ENCODE measurements at places on chromosomes 16 and 17. TPM values are rescaled to one million over a fixed set of nuclear protein-coding genes. Genes with fewer than 3 reads are reported as not detected.

DNA sequence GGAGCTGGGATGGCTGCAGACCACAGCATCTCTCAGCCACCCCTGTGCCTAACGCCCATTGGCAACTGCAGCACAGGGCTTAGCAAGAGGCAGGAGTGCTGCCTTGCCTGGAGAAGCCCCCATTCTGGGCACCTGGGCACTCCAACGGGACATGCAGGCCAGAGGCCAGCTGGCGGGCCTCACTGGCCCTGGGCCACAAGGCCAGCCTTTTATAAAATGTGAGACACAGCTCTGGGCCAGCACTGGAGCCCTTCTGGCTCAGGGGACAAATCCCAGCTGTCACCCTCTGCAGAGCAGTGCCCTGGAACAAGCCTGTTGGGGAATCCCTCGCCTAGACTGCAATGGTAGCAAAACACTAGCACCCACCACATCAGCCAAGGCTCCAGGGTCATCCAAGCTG lies 171.8 kb downstream of the WSCD1 start:
- no peaks in the 10 kb centered on the region for H3K36me3 ChIP-seq
- no peaks in the 10 kb centered on the region for H3K4me1 ChIP-seq
- DNase-seq = no peak
- no peak overlapping the region for H3K4me3 ChIP-seq
- H3K27ac ChIP-seq = no peak overlapping the region

DNA sequence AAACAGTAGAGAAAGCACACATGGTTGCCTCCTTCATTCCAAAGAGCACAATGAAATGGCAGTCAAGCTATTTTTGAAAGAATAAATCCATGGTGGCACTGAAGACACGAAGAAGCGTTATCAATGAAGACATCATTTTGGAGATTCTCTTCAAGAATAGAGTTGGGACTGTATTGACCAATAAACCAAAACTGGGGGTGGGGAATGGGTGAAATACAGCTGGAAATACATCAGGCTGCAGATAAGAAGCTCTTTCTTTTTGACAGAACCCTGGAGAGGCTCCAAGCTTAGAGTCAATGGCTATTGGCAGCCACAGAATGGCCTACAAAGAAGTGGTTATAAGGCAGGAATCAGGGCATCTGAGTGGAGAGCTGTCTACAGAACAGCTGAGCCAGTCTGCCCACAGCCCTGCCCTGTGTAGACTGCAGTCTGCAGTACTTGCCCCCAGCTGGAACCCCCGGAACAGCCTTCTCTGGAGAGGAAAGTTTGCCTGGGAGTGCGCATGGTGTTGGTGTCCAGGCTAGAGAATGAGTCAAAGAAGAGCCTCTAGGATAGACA lies 100.4 kb downstream of the STX8 start:
- peaks cover 16% of the 10 kb centered on the region for H3K4me1 ChIP-seq
- no peak overlapping the region for H3K4me3 ChIP-seq
- no peak overlapping the region for H3K27ac ChIP-seq

DNA sequence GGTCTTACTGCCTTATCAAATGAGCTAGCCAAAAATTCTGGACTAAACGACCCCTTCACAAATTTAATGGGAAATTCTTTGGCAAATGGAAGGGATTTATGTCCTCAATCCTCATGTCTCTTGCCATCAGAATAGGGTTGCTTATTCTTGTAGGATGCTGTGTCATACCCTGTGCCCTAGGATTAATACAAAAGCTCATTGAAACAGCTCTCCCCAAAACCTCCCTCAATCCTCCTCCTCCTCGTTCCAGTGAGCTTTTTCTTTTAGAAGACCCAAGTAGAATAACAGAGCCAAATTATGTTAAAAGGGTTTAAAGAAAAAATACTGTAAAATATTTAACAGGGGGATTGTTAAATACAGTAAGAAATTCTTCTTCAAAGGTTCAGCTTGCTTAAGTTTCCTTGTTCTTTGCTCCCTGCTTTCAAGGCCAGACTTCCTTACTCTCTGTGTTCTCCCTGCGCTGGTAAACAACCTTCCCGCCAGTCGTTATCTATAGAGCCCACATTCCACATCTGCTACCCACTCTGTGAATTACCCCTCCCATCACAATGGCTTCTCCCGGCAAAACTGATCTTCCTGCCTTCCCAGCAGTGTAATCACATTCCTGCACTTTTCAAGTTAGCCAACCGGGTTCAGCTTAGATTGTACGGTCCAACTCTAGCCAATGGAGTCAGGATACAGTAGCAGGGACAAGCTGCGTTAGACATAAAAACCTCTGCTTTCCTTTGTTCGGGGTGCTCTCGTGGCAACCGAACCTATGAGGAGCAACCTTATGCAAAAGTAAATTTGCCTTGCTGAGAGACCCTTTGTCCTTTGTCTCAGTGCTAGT lies 9.7 kb downstream of the HPR start:
- H3K4me1 ChIP-seq = no peaks in the 10 kb centered on the region
- no peak for DNase-seq
- no peak overlapping the region for H3K4me3 ChIP-seq

GRCh38 chr17:82154881-82155331 lies 56.9 kb upstream of the FASN start:
- H3K4me1 ChIP-seq = peaks cover 3% of the 10 kb centered on the region
- H3K27ac ChIP-seq = no peak overlapping the region
- peaks cover 22% of the 10 kb centered on the region for H3K36me3 ChIP-seq
- no peak overlapping the region for H3K4me3 ChIP-seq
- no peak for DNase-seq

PRSS36 gene
- not detected for total RNA-seq

MYH2 gene
- total RNA-seq = not detected

ADAMTS18 gene
- total RNA-seq = not detected

DNA sequence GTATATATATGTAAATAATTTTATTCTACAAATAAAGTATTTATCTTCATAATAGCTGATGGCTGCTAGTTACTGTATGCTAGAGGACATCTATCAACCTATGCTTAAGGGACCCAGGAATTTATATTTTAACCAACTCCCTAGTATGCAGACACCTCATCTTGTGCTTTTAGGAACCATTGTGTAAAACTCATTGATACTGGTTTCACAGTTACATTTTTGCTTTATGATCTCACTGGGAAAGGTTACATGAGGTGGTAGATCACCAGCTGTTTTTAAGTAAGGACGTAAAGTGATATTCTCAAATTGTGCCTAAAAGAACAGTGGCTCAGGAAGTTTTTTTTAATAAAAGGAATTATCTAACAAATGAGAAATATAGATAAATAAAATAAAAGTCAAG lies 56.4 kb downstream of the VMP1 start:
- peaks cover 51% of the 10 kb centered on the region for H3K4me1 ChIP-seq
- H3K27ac ChIP-seq = peak overlapping the region; percentile 100
- H3K27me3 ChIP-seq = no peaks in the 10 kb centered on the region
- H3K4me3 ChIP-seq = no peak overlapping the region
- no peak for DNase-seq

DNA sequence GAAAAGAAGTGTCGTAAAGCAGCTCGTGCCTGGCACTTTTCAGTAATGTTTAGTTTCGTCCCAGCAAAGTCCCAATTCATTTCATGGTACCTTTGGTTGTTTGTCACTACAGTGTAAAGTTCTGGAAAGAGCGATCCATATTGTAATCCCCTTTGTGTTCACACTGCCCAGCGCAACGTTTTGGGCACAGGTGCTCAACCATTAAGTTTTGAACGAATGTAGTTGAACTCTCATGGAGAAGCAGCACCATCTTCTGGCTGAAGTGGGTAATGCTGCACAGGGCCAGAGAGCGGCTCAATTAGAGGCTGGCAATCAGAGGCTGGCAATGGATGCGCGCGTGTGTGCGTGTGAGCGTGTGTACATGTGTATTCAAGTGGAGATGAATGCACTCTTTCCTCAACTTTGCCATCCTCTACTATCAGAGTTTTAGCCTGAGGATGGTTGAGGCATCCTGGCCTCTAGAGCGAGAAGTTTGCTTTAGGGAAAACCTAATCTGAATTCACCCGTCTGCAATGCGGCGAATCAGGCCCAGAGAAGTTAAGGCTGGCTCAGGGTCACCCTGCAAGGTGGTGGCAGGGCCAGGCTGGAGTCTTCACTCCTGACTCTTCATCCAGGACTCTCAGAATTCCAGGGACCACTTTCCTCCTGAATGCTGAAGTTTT lies 29.9 kb downstream of the DYNLL2 start:
- peak; percentile 77 for DNase-seq
- H3K27ac ChIP-seq = no peak overlapping the region
- no peaks in the 10 kb centered on the region for H3K36me3 ChIP-seq
- H3K4me3 ChIP-seq = no peak overlapping the region
- H3K4me1 ChIP-seq = no peaks in the 10 kb centered on the region

- peak overlapping the region; percentile 42 for H3K27ac ChIP-seq
- H3K27me3 ChIP-seq = no peaks in the 10 kb centered on the region
- peak overlapping the region; percentile 41 for H3K4me3 ChIP-seq
- peaks cover 23% of the 10 kb centered on the region for H3K4me1 ChIP-seq
- no peaks in the 10 kb centered on the region for H3K36me3 ChIP-seq
These were observed 115.6 kb upstream of the CDH5 start for GRCh38 chr16:66250686-66251431.

PPP1R27 gene
- total RNA-seq = not detected

PDILT gene
- total RNA-seq = not detected

GRCh38 chr17:81328978-81329926 lies 34.1 kb upstream of the SLC38A10 start:
- no peak overlapping the region for H3K4me3 ChIP-seq
- no peaks in the 10 kb centered on the region for H3K36me3 ChIP-seq
- H3K27ac ChIP-seq = peak overlapping the region; percentile 17
- DNase-seq = peak; percentile 100
- peaks cover 11% of the 10 kb centered on the region for H3K4me1 ChIP-seq
- H3K27me3 ChIP-seq = peaks cover 18% of the 10 kb centered on the region

RPH3AL gene
- 2.9 TPM for total RNA-seq

GRCh38 chr17:34847938-34848337 lies 113.3 kb downstream of the CCT6B start:
- H3K4me1 ChIP-seq = no peaks in the 10 kb centered on the region
- no peaks in the 10 kb centered on the region for H3K36me3 ChIP-seq
- H3K27ac ChIP-seq = no peak overlapping the region
- no peak for DNase-seq

GRCh38 chr16:79562166-79562823 lies 38.2 kb downstream of the MAF start:
- H3K4me1 ChIP-seq = no peaks in the 10 kb centered on the region
- no peak for DNase-seq
- no peak overlapping the region for H3K27ac ChIP-seq
- no peaks in the 10 kb centered on the region for H3K36me3 ChIP-seq
- no peaks in the 10 kb centered on the region for H3K27me3 ChIP-seq
- no peak overlapping the region for H3K4me3 ChIP-seq

FBXW10 gene
- under 0.01 TPM for total RNA-seq

DNA sequence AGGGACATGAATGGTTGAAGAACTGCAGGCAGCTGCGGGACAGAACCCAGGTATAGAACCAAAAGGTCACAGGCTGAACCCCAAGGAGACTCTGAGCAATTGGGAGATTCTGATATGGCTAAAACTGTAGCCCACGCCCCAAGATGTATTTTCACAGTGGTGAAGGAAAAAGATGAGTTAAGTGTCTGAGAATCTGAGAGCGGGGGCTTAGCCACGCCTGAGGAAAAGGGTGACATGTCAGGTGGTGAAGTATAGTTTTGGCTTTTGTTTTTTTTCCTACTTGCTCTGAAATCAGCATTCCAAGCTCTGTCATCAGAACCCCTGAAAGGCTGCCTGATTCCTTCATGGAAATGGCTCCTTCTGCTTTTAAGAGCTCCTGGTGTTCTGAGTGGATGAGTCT lies 73.3 kb downstream of the AKAP1 start:
- DNase-seq = no peak
- no peaks in the 10 kb centered on the region for H3K4me1 ChIP-seq
- no peaks in the 10 kb centered on the region for H3K36me3 ChIP-seq
- no peak overlapping the region for H3K4me3 ChIP-seq

DNA sequence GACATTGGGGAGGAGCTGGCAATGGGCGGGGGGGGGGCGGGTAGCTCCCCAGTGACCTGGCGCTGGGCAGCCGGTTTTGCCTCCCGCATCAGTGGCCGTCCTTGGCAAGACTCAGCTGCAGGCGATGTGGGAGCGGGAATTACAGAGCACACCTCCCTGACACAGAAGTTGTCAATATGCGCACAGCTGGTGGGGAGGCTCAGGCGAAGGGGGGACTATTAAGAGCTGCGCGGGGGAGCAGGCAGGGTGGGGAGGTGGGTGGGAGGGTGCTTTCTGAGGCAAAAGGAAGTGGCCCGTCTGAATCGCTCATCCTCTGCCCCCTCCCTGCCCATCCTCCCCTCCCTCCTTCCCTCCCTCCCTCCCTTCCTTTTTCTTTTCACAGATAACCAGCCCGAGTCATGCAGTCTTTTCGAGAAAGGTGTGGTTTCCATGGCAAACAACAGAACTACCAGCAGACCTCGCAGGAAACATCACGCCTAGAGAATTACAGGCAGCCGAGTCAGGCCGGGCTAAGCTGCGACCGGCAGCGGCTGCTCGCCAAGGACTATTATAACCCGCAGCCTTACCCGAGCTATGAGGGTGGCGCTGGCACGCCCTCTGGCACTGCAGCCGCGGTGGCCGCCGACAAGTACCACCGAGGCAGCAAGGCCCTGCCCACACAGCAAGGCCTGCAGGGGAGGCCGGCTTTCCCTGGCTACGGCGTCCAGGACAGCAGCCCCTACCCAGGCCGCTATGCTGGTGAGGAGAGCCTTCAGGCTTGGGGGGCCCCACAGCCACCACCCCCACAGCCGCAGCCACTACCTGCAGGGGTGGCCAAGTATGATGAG lies 44.0 kb downstream of the SREBF1 start:
- no peak overlapping the region for H3K27ac ChIP-seq
- peak; percentile 98 for DNase-seq
- H3K4me3 ChIP-seq = no peak overlapping the region
- peaks cover 6% of the 10 kb centered on the region for H3K36me3 ChIP-seq

- peaks cover 14% of the 10 kb centered on the region for H3K36me3 ChIP-seq
- H3K27me3 ChIP-seq = no peaks in the 10 kb centered on the region
- DNase-seq = peak; percentile 92
- H3K4me1 ChIP-seq = peaks cover 45% of the 10 kb centered on the region
These were observed 58.8 kb downstream of the SMG6 start for GRCh38 chr17:2244545-2245525.

FZD2 gene
- 15.9 TPM for total RNA-seq

DNA sequence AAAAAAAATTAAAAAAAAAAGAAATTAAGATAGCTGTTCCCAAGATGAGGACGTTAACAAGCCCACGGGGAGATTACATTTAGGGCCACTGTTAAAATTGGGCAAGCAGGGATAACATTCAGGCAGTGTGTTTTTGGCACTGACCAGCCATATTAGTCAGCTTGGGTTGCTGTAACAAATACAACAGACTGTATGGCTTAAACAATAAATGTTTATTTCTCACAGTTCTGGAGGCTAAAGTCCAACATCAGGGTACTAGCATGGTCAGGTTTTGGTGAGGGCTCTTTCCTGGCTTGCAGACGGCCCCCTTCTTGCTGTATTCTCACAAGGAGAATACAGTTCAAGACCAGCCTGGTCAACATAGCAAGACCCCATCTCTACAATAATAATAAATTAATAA lies 31.3 kb downstream of the ARSG start:
- H3K4me1 ChIP-seq = peaks cover 9% of the 10 kb centered on the region
- DNase-seq = no peak
- H3K27me3 ChIP-seq = no peaks in the 10 kb centered on the region
- no peak overlapping the region for H3K27ac ChIP-seq
- H3K4me3 ChIP-seq = no peak overlapping the region

GRCh38 chr16:14087590-14088154 lies 16.6 kb downstream of the MRTFB start:
- no peaks in the 10 kb centered on the region for H3K27me3 ChIP-seq
- DNase-seq = no peak
